Activated T-cell treated with anti-CD3 and anti-CD28 coated beads, Interleukin-2, amount 50 U/mL, for 72 hours (primary cell): ENCODE measurements at places on chromosomes 1 and 21.

DNA sequence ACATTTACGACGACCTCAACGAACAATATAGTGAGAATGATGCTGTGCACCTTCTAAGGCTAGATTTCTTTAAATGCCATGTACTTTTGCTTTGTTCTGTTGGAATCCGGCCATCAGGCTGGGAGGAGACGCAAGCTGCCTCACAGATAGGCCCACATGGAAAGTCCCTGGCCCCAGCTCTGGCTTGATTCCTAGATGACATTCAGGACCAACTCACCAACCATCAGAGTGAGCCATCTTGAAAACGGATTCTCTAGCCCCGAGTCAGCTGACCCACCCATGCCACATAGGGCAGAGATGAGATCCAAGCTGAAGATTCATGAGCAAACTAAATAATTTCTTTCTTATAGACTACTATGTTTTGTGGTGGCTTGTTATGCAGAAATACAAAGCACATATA lies 164.4 kb downstream of the ZNF281 start:
- peaks cover 50% of the 10 kb centered on the region for H3K27me3 ChIP-seq
- H3K4me1 ChIP-seq = peaks cover 9% of the 10 kb centered on the region
- no peak overlapping the region for H3K4me3 ChIP-seq
- DNase-seq = no peak
- H3K36me3 ChIP-seq = no peaks in the 10 kb centered on the region
- H3K27ac ChIP-seq = no peak overlapping the region

GRCh38 chr1:167186771-167187170 lies 33.9 kb upstream of the POU2F1 start:
- H3K27ac ChIP-seq = no peak overlapping the region
- H3K27me3 ChIP-seq = peaks cover 13% of the 10 kb centered on the region
- DNase-seq = no peak
- H3K36me3 ChIP-seq = no peaks in the 10 kb centered on the region
- no peaks in the 10 kb centered on the region for H3K4me1 ChIP-seq

DNA sequence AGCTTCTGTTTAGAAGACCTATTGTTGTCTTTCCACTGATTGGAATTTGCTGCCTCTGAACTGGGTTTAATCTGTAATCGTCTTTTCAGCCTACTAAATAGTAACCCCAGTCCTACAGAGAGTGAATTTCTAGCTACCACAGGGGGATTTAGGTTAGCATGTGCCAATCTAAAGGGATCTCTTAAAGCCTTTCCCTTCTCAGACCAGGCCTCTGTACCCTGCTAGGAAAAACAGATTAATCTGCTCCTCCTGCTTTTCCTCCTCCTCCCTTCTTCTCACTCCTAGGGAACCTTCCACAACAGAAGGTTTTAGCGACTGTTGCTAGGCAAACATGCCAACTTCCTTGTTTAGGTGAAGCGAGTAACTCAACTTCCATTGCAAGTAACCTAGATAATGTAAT lies 1.3 kb upstream of the RC3H1 start:
- peaks cover 44% of the 10 kb centered on the region for H3K4me1 ChIP-seq
- H3K27me3 ChIP-seq = no peaks in the 10 kb centered on the region
- peak overlapping the region; percentile 11 for H3K27ac ChIP-seq
- H3K36me3 ChIP-seq = peaks cover 7% of the 10 kb centered on the region
- H3K4me3 ChIP-seq = peak overlapping the region; percentile 92

GRCh38 chr1:244840219-244840794 lies 4.8 kb downstream of the COX20 start:
- H3K4me1 ChIP-seq = peaks cover 79% of the 10 kb centered on the region
- DNase-seq = no peak
- peak overlapping the region; percentile 89 for H3K27ac ChIP-seq

- peaks cover 83% of the 10 kb centered on the region for H3K4me1 ChIP-seq
- peak; percentile 93 for DNase-seq
- H3K4me3 ChIP-seq = peak overlapping the region; percentile 87
- peak overlapping the region; percentile 100 for H3K27ac ChIP-seq
Observed at GRCh38 chr1:201019321-201019977, 4.1 kb downstream of the KIF21B start.

DNA sequence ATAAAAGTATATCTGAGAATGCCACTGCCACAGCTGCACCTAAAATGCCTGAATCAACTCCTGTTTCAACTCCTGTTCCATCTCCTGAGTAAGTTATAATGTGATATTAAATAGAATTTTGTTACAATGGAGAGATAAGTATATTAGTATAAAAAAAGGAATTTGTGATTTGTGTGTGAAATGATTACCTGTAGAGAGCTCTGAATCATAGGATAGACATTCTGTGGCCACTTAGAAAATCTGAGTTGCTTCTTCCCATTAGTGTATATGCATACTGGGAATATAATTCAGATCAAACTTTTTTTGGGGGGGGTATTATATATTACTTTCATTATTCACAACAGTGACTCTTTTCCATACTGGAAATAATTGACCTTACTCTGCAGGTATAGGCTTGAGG lies 52.9 kb downstream of the SUCO start:
- H3K36me3 ChIP-seq = peaks cover 21% of the 10 kb centered on the region
- DNase-seq = no peak
- no peak overlapping the region for H3K27ac ChIP-seq
- H3K4me1 ChIP-seq = peaks cover 45% of the 10 kb centered on the region
- no peak overlapping the region for H3K4me3 ChIP-seq
- H3K27me3 ChIP-seq = no peaks in the 10 kb centered on the region

- H3K27me3 ChIP-seq = no peaks in the 10 kb centered on the region
- DNase-seq = no peak
- H3K36me3 ChIP-seq = no peaks in the 10 kb centered on the region
- no peak overlapping the region for H3K27ac ChIP-seq
- peaks cover 14% of the 10 kb centered on the region for H3K4me1 ChIP-seq
- H3K4me3 ChIP-seq = no peak overlapping the region
Observed at GRCh38 chr1:84366786-84367185, 31.5 kb upstream of the DNASE2B start.

DNA sequence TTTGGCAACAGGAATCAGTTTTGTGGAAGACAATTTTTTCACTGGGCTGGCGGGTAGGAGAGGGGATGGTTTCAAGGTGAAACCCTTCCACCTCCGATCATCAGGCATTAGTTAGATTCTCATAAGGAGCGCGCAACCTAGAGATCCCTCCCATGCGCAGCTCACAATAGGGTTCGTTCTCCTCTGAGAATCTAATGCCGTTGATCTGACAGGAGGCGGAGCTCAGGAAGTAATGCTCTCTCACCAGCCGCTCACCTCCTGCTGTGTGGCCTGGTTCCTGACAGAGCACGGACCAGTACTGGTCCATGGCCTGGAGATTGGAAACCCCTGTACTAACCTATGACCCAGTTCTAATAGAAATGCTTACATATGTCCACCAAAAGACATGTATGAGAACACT lies 96.6 kb upstream of the KIAA1614 start:
- no peaks in the 10 kb centered on the region for H3K36me3 ChIP-seq
- H3K27ac ChIP-seq = no peak overlapping the region
- no peaks in the 10 kb centered on the region for H3K27me3 ChIP-seq
- DNase-seq = no peak
